Central memory CD4-positive, alpha-beta T cell (primary cell): ENCODE measurements at places on chromosomes 6 and 20.

- no peak for DNase-seq
Observed at GRCh38 chr20:31489152-31489551, 14.1 kb downstream of the REM1 start.

- no peak for DNase-seq
Observed at GRCh38 chr6:99369533-99369932, 20.1 kb upstream of the FAXC start.

DNA sequence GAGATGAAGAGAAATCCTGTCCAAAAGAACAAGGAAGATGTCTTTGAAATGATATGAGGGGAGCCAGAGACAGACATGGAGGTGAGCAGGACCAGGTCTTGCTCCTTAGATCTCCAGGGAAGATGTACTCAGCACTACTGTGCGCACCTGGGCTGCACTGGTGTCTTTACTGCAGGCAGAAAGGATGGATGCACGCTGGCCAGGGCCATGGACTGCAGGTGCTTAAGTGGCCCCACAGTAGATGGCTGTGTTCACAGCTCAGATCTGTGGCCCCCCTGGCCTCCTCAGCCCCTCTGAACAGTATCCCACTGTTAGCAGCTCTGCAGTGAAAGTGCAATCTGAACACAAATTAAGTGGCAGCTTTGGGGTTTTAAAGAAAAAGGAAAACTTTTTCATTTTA is 343.0 kb downstream of the NRN1 start:
- DNase-seq = no peak

GRCh38 chr6:27290850-27291208 is 21.2 kb downstream of the POM121L2 start:
- no peak for DNase-seq

- no peak for DNase-seq
Observed at GRCh38 chr6:14412026-14412425, 294.5 kb downstream of the CD83 start.

DNA sequence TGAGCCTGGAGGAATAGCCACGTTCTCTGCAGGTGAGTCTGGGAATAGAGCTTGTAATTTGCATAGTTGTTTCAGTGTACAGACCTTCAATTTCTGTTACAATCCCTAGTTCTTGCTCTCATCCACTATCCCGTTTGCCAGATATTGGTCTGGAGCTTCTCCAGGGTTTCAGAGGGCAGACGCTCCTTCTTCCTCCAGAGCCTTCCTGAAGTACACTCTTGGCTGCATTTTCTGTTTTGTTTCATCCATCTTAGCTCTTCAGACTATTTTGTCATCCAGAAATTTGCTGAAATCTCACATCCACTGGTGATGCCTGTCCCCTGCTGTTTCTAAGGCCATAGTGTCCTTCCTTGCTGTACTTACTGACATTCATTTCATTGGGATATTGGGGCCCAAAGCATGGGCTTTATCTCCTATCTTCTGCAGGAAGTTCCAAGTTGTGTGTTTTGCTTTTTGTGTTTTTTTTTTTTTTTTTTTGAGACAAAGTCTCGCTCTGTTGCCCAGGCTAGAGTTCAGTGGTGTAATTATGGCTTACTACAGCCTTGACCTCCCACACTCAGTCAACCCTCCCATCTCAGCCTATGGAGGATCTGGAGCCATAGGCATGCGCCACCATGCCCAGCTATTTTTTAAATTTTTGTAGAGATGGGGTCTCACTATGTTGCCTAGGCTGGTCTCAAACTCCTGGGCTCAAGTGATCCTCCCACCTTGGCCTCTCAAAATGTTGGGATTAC is 18.7 kb downstream of the CDS2 start:
- no peak for DNase-seq

GRCh38 chr20:13094976-13095375 is 86.2 kb downstream of the SPTLC3 start:
- no peak for DNase-seq

DNA sequence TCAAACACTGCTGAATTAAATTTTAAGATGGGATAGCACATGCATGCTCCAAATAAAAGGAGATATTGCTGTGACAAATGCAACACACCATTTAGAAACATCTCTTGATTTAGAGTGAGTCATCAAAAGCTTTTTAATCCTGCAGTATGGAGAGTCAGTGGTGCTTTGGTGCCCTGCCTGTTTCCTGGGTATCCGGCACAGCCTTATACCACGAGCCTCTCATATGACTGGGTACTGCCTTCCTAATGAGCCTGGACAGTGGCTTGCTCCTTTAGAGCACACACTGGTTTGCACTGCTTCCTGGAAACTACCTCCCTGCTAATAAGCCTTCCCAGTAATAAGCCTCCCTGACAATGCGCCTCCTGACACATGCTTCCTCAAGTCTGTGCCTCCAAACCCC is 65.3 kb upstream of the KCNK16 start:
- no peak for DNase-seq

GRCh38 chr6:142838821-142839685 is 105.9 kb downstream of the HIVEP2 start:
- no peak for DNase-seq

DNA sequence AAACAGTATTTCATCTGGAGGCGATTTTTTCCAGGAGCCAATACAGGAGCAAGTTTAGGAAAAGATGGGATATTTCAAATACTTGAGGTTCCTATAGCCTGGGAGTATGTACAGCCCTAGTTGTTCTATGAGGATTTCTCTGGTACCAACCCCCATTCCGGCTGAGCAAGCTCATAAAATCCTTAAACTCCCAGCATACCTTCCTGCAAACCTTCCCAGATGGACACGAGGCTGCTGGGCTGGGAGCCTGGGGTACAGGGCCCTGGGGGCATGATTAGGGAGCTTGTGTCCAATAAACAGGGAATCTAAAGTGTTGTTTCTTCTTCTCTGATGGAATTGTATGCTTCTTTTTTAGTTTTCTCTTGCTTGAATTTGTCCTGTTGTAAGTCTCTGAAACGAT is 1.5 kb downstream of the PRRC2A start:
- DNase-seq = no peak

- no peak for DNase-seq
Observed at GRCh38 chr6:51976374-51976773, 111.0 kb downstream of the PKHD1 start.
